ENCODE measurements at places on chromosomes 2 and 18.

DNA sequence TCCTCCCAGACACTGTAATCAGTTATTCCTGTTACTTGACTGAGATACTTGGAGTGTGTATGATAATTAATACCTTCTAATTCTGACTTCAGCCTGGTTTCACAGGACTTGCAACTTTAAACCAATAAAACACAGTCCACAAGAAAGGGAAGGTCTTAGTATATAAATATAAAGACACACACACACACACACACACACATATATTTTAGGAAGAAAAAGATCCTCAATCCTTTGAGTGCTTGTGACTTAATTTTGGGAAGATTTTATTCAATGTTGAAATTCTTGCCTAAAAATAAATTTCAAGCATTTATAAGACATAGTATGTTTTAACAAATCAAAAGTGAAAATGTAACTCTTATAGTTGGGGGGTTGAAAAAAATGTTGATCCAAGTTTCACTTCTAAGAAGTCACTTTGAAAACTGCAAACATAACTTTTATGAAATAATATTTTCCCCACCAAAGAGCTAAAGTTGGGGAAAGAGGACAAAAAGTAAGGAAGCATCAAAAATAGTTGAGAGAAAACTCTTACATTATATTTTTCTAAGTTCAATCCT lies 824 bp upstream of the VPS54 start:
- DNase-seq = no peak

DNA sequence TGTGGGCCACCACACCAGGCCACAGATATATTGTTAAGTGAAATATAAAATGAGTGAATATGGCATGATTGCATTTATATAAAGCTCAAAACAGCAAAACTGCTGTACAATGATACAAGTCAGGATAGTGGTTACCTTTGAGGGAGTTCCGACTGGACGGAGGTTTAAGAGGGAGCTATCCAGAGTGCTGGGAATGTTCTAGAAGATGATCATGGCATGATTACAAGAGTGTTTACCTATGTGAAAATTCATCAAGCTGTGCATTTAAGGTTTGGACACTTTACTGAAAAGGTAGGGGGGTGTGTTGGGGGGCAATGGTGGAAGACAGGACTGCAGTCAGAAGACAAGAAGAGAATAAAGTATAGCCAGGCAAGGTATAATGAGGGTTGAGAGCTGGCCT lies 201.4 kb downstream of the ZBTB7C start:
- DNase-seq = no peak

DNA sequence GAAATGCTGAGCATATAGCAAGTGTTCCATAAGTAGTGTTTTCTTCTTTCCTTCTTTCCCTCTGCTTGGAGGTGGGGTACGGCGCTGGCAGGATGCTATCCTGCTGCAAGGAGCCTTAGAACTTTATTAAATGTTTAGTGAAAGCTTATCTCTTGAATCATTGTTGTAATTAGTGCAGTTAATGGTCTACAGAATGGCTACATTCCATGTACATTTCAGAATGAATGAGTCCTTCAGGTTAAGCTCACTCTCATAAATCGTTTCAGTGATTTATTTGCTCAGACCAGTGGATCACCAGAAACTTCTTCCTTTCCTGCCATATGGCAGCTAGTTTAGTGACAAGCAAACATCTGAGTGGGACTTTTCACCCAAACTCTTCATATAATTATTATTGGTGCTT lies 3.3 kb upstream of the YWHAQ start:
- DNase-seq = no peak

- no peak for DNase-seq
These were observed 151.1 kb upstream of the MEIS1 start for GRCh38 chr2:66283787-66284186.

DNA sequence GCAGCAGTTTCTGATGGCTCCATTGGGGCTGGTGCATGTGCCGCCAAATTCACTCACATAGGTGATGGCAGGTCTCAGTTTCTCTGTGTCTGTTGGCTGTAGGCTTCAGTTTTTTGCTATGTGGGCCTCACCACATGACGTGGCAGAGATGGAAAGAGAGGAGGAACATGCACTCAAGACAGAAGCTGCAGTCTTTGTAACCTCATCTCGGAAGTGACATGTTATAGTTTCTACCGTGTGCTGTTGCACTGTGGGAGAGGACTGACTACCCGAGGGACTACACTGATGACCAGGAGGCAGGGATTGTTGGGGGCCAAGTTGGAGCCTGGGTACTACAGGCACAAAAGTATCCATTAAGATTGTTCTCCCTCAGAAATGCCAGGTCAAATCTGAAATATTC lies 9.2 kb upstream of the CNRIP1 start:
- DNase-seq = no peak

Measured in CD4-positive, alpha-beta T cell treated with Interleukin-21 for 1 hour (primary cell).